T-cell (primary cell): ENCODE measurements at places on chromosomes 6 and 20. TPM values are rescaled to one million over a fixed set of nuclear protein-coding genes. Genes with fewer than 3 reads are reported as not detected.
A peak's percentile ranks its signal among the peaks of the same experiment; 100 is the strongest.

GRCh38 chr6:7917729-7918128, 7.1 kb upstream of the TXNDC5 start:
- DNase-seq: no peak

The LAMP5 gene
- total RNA-seq: not detected

DNA sequence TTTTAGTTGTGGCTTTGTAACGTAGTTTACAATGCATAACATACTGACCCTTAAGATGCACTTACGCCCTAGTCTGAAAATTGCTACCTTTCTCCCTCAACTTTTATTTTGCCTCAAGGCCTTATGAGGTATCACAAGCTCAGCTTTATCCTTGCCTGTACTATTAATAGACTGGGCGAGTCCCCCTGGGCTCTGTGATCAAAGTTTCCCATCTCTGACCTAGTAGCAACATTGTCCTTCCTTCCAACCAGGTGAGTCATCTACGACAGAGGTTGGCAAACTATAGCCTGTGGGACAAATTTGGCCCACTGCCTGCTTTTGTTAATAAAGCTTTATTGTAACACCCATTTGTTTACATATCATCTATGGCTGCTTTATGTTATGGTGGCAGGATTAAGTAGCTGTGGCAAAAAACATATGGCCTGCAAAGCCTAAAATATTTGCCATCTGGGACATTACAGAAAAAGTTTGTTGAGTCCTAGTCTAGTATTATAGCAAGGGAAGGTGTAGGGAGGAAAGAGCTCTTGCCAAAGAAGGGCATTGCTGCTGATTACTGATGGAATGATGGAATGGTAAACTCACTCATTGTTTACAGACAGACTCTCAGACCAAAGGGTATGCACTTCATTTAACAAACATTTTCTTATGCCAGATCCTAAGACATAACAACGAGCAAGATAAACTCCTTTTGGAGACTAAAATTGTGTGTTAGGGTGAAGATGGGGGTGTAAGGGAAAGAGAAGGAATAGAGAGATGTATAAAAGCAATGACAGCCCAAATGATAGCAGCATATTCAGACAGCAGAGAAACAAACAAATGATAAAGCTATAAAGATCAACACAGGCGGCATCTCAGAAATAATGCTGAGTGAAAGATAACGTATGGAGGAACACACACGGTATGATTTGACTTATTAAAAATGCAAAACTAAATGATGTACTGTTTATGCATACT, 74.2 kb downstream of the SLC22A23 start:
- DNase-seq: no peak

- DNase-seq: no peak
Measured at GRCh38 chr6:108164815-108165706, 761 bp upstream of the NR2E1 start.

DNA sequence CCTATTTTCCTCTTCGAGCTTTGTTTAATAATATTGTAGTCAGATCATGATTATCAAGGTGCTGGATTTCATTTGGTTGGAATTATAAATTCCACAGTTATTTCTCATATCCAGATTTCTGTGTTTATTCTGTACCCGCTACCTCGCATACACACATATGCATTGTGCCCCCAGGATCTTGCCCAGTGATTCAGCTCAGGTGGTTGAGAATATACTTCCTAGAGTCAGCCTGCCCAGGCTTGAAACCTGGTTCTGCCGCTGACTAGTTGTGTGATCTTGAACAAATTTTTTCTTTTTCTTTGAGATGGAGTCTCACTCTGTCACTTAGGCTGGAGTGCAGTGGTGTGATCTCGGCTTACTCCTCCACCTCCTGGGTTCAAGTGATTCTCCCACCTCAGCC, 14.7 kb downstream of the GINM1 start:
- no peak for DNase-seq

- no peak for DNase-seq
Measured at GRCh38 chr6:31336896-31337496, 20.0 kb downstream of the HLA-B start.

The VSX1 gene
- total RNA-seq: not detected

The MACROD2 gene
- not detected for total RNA-seq

GRCh38 chr6:118618676-118619377, 32.6 kb downstream of the CEP85L start:
- peak; percentile 60 for DNase-seq
